ENCODE measurements at places on chromosomes 16 and 17.
A peak's percentile ranks its signal among the peaks of the same experiment; 100 is the strongest.

DNA sequence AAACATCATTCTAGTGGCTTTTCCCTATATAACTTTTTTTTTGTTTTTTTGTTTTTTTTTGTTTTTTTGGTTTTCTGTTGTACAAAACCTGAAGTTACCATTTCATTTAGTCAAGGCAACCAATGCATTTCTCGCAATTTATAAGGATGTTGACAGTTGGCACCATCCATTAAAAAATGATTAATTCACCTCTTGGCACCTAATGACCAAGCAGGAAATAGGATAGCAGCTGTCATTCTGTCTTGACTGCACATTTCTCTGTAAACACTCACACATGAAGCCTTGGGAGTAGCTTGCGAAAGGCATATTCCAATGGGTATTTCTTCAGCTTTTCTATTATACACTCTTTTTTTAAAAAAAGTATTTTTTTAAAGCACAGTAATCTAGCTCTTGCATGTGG lies 77.5 kb downstream of the SYCE1L start:
- DNase-seq, result no peak

DNA sequence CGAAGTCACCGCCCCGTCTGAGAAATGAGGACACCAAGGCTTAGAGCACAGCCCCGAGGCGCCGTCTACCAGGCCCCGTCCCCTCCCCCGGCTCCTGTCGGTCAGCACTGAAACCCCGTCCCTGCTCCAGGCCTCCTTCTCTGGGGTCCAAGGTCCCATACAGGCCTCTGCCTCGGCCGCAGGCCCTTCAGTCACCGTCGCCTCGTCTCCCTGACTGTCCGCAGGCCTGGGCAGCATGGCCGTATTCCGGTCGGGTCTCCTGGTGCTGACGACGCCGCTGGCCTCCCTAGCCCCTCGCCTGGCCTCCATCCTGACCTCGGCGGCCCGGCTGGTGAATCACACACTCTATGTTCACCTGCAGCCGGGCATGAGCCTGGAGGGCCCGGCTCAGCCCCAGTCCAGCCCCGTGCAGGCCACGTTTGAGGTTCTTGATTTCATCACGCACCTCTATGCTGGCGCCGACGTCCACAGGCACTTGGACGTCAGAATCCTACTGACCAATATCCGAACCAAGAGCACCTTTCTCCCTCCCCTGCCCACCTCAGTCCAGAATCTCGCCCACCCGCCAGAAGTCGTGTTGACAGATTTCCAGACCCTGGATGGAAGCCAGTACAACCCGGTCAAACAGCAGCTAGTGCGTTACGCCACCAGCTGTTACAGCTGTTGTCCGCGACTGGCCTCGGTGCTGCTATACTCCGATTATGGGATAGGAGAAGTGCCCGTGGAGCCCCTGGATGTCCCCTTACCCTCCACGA lies 617 bp downstream of the COASY start:
- DNase-seq, result no peak

GRCh38 chr17:81229666-81229920 lies 6.8 kb upstream of the CEP131 start:
- DNase-seq, result no peak

GRCh38 chr16:19783363-19784182 lies 65.5 kb downstream of the IQCK start:
- no peak for DNase-seq

DNA sequence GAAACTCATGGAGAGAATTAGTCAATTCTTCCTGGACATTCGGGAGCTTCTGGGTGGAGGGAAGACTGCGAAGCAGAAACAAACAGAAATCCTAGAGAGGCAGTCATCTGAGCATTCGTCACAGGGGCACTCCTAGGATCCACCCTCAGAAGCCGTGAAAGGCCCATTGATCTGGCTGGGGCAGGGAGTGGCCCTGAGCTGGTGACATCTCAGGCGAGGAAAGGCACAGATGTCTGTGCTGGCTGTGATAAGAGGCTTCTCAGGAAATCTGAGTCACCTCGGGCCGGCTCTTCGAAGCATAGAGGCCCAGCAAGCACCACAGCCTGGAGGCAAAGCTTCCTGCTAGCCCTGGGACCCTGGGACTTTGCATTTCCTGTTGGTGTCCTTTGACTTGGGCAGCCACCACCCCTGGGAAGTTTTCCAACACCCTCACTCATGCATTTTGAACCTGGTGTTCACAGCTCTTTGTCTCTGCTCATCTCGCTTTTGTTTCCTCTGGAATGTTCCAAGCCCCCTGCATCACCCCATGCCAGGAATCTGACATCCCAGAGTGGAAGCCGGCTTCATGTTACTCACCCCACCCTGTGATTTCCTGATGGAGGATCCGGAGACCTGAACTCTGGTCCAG lies 23.3 kb upstream of the CDRT4 start:
- peak; percentile 87 for DNase-seq

- no peak for DNase-seq
Measured at GRCh38 chr17:66714046-66715023, 120.6 kb upstream of the CACNG5 start.

GRCh38 chr16:78641433-78641832 lies 542.0 kb downstream of the WWOX start:
- DNase-seq, result no peak

GRCh38 chr16:13351181-13351580 lies 449.8 kb downstream of the SHISA9 start:
- no peak for DNase-seq

DNA sequence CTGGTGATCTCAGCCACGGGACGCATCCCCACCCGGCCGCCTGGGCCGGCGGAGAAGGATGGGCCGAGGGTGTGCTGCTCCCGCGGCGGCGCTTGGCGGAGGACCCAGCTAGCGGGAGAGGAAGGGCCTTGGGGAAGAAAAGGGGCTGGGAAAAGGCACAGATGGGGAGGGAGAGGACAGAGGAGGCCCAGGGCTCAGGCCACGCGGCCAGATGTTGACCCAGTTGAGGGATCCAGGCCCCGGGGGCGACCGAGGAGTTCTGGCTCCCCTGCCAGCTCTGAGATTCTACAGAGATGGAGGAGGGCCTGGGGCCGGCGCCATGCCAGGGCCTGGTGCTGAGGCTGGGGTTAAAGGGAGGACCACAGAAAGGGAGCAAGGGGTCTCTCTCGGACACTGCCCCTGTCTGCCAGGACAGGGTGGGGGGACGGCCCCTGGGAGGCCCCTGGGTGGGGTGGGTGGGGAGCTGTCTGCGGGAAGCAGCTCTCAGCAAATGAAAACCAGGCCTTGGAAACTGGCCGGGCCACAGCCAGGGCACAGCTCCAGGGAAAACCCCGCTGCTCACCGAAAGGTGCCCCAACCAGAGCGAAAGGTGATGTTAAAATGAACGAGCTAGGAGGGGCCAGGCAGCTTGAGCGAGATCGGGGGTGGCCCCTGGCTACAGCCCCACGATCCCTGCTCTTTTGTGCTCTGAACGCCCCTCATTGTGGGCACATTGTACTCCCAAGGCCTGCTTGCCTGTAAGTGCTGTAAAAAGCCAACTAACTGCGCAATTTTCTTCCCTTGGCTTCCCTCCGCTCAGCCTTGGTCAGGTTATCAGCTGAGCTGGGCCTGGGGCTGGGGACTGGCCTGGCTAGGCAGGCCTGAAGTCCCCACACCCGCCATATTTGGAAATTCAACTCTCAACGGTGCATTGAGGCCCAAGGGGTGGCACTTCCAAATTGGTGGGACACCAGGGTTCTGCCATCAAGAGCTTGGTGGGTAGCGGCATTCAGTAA lies 191.4 kb downstream of the ZNF423 start:
- no peak for DNase-seq

- DNase-seq, result peak; percentile 51
Measured at GRCh38 chr17:27669136-27669535, 38.1 kb downstream of the LGALS9 start.

DNA sequence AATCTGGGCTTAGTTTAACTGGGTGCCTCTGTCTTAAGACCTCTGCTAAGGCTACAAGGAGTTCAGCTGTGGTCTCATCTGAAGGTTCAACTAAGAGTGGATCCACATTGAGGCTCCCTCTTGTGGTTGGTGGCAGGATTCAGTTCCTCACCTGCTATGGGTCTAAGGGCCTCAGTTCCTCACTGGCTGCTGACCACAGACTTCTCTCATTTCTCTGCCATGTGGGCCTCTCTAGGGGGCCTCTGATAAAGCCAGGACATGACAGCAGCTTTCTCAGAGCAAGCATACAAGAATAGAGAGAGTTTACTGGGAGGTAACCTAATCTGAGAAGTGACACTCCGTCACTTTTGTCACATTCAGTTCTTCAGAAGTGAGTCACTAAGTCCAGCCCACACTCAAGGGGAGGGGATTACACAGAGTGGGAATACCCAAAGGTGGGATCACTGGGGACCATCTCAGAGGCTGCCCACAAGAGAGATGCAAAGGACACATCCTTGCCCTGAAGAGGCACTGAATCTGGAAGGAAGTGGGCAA lies 19.2 kb upstream of the ABAT start:
- no peak for DNase-seq

GRCh38 chr16:11149011-11149616 lies 106.9 kb downstream of the SOCS1 start:
- no peak for DNase-seq

DNA sequence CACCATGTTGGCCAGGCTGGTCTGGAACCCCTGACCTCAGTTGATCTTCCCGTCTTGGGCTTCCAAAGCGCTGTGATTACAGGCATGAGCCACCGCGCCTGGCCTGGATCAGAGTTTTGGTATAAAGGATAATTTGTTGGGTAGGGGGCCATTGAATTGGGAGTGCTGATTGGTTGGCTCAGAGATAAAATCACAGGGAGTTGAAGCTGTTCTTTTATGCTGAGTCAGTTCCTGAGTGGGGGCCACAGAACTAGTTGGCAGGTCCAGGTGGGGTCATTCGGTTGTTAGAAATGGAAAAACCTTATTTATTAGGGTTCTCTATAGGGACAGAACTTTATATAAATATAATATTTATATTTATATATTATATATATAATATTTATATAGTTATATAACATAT lies 147.1 kb downstream of the SSH2 start:
- no peak for DNase-seq

DNA sequence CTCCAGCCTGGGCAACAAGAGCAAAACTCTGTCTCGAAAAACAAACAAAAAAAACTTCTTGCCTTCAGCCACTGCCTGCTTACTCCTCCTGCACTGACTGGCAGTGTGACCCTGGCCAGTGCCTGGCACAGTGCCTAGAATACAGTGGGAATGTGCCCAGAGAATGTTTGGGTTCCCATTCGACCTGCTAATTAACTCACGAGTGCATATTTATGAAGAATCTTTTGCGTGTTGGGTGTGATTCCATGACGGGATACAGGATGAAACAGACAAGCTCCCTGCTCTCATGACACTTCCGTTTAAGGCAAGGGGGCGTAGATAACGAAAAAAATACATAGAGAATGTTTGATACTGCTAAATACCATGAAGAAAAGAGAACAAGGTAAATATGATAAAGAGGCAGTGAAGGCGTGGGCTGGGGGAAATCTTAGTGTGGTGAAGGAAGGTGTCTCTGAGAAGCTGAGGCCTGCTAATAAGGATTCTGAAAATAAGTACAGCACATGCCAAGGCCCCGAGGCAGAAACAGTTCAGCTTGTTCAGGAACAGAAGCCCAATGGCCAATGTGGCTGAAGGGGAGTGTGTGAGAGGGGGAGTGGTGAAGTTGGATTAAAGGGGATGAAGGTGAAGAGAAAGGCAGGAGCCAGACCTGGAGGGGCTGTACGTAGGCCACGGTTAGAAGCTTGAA lies 4.3 kb downstream of the ABI3 start:
- DNase-seq, result no peak

DNA sequence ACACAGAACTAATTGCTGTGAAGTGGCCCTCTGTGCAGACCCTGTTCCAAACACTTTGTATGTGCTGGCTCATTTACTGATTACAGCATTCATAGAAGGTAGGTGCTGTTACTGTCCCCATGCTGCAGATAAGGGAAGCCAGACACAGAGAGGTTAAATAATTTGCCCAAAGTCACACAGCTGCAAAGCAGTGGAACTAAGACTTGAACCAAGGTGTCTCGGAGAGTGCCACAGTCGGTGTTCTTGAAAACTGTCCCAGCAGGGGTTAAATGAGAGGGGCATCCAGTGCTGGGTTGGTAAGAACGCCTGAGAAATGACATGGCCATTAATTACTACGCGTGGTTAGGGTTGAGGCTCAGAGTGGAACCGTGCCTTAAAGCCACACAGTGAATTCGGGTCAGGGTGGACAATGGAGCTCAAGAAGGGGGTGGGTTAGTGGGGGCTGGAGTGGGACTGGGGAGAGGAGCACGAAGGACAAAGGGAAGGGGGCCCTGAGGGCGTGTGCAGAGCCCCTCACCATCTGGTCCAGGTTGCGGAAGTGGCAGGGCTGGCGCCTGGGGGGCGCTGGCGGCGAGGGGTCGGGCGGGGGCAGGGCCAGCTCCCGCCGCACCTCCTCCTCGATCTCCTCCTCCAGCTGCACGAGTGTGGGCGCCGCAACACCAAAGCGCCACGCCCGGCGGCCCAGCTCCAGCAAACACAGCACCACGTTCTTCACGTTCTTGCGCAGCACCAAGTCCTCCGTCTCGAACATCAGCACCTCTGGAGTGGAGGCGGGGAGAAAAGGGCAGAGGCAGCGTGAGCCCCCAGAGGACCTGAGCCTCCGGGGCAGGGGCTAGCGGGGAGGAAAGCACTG lies 3.3 kb downstream of the GAS2L2 start:
- DNase-seq, result no peak

DNA sequence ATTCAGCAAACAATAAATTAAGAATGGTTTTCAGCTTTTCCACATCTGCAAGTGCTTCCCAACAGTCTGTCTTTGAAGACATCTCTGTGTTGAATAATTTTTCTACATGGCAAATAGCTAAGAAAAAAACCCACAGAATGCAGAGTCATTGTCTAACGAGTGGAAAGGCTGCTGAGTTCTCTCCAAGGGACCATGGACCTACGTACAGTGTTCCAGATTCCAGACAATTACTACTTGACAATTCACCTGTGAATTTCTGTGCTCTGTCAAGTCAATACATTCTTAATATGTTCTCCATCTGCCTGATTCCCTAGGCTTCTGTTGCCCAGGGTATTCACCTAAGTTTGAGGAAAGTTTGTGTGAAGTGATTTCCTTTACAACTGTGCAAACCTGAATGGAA lies 83.8 kb upstream of the CA10 start:
- no peak for DNase-seq

GRCh38 chr16:14292051-14292825 lies 221.1 kb downstream of the MRTFB start:
- no peak for DNase-seq

DNA sequence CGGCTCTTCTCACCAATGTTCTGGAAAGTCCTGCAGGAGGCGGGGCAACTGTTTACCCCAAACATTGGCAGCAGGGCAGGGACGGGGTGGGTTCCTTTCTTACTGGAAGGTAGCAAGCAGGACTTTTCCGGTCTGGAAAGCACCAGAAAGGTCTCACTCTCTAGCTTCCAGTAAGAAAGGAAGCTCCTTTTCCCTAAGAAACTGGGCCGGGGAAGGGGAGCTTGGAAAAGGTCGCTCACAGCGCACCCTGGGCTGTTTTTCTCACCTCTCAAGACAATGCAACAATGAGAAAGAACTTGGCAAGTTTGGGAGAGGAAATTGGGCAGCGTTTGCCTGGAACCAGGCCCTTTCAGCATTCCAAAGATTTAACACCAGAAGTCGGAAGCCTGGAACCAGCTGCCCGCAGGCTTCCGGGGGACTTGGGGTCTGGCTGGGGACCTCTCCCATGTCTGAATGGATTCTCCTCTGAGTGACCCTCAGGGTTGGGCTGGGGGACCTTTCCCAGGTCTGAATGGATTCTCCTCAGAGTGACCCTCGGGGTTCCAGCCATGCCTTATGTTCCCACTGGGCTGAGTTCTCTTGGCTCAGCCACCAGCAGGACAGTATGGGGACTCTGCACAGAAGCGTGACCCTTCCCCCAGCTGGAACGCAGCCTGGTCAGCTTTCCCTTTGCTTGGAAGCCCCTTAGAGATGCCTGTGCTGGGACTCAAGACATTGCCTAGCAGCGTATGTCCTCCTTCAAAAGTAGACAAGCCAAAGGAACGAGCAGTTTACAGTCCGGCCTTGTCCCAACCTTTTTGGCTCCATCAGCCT lies 166.5 kb upstream of the PLCG2 start:
- no peak for DNase-seq
